Hematopoietic multipotent progenitor cell treated with erythropoietin and hydrocortisone succinate and interleukin-3 and kit ligand, for 17 days (in vitro differentiated cells): ENCODE measurements at places on chromosomes 6 and 20.

- no peak for DNase-seq
Observed at GRCh38 chr6:157967020-157967419, 14.6 kb upstream of the SYNJ2 start.

- DNase-seq, result no peak
Observed at GRCh38 chr6:88074791-88075190, 27.1 kb downstream of the SPACA1 start.

GRCh38 chr6:72420409-72420808, 201.5 kb upstream of the KCNQ5 start:
- DNase-seq, result no peak

- peak; percentile 73 for DNase-seq
Observed at GRCh38 chr20:41045671-41046070, 17.0 kb downstream of the TOP1 start.

DNA sequence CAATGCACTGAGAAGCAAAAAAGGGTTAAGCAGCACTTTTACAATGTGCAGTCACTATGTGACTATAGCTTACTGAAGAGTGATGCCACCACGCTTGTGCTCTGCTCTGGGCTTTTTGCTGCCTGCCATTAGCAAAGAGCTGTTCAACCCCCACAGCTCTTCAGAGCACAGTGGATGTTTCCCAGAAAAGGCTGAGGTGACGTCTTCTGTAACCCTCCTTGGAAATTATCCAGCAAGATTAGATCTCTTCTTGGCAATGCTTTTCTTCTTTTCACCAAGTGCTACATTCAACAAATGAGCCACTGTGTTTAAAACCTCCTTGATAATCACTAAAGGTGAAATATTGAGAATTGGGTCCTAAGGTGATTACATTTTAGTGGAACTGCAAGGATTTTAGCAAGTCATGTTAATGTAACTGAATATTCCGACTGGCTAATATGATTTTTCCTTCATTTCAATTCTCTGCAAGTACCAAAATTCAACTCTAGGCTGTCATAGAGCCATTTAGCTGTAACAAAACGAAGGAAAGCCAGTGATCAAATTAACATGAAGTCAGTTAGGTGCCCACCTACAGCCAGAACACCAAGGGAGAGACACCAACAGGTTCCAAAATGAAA, 34.9 kb downstream of the ELOVL5 start:
- DNase-seq, result peak; percentile 62

DNA sequence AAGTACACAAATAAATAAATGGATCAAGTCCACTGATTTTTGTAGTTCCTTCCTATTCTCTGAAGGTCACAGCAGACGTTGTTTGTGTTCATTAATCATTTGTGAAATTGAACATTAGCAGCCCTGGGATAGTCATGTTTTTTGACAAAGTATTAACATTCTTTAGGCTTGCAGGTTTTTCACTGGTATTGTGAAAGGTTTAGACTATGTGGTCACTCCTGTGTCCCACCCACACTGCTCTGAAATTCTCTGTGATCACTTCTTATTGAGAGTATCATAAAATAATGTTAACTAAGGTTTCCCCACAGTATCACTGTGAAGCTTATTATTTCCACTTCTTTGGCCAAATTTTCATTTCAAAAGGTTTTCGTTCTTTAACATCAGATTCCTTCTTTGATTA, 3.5 kb downstream of the FAM83B start:
- no peak for DNase-seq
